CD4-positive, alpha-beta T cell treated with Interferon gamma for 1 hour (primary cell): ENCODE measurements at places on chromosomes 2 and 18.

GRCh38 chr18:54052732-54053429 lies 171.6 kb downstream of the MBD2 start:
- no peak for DNase-seq

- peak; percentile 3 for DNase-seq
Measured at GRCh38 chr2:104378853-104379374, 475.0 kb upstream of the POU3F3 start.

DNA sequence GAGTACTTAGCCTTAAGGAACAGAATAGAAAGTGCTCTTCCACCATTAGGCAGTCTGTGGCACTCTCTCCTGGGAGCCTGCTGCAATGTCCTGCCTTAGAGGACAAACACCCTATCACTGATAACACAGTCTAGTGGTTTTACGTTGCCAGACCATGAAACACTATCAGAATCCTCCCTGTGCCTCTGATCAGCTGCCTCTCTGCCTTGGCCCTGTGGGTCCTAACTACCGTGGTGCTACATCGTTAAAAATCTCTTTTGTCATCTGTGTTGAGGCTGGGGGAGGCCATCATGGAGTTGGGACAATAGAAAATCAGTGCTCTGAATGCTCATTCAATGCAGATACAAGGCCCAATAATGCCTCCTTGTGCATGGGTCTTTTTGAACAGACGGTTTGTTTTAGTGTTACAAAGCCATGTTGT lies 11.9 kb upstream of the APCDD1 start:
- no peak for DNase-seq

GRCh38 chr2:143906850-143907249 lies 613.1 kb downstream of the ZEB2 start:
- no peak for DNase-seq

- DNase-seq, result no peak
Measured at GRCh38 chr2:47359375-47359868, 43.5 kb upstream of the MSH2 start.

DNA sequence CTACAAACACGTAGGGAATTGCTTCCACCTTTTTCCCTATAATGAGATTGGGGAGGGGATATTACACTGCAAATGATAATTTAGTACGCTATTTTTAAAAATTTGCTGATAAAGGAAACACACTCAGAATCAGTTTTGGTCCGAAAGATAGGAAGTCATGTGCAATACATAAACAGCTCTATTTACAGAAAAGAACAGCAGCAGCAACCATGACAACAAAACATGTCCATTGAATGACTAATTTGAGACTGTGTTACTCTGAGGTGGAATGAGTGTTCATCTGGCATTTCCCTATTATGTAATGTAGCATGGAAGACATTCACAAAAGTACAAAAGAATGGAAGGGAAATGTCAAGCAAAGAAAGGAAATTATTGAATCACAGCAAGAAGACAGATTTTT lies 337.2 kb downstream of the NBAS start:
- DNase-seq, result no peak

GRCh38 chr2:147511491-147511948 lies 333.3 kb upstream of the ACVR2A start:
- no peak for DNase-seq

GRCh38 chr2:187372213-187372612 lies 75.8 kb downstream of the CALCRL start:
- no peak for DNase-seq

DNA sequence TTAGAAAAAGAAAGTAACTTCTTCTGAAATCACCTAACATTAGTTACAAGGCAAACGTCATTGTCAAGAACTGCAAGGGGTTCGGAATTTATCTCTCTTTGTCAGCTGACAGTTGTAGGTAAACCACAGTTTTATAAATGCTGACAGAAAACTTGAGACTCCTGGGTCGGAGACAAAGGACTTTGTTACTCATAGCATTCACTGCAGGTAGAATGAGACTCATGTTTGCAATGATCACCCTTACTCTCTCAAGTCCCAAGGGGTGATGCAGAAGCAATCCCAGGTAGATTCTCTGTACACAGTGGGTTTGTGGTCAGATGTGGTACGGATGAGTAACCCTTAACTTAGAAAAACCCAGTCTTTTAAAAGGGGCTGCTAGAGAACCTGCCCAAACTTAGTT lies 757.8 kb downstream of the TRIB2 start:
- no peak for DNase-seq

DNA sequence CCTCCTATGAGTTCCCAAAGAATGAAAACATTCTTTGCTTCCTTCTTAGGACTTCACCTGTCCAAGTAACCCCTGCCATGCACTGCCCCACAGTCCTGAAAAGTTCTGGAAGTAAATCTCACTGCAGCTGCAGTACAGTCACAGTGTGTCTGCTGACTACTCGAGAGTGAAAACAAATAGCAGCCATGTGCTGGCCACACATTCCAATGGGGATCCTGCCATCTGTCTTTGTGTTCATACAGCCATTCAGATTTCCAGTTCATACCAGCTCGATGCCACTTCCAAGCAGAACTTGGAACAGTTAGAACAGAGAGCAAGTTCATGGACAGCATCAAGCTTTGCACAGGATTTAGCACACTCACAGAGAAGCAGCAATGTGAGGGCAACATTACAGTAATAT lies 629.9 kb upstream of the ACVR2A start:
- no peak for DNase-seq

DNA sequence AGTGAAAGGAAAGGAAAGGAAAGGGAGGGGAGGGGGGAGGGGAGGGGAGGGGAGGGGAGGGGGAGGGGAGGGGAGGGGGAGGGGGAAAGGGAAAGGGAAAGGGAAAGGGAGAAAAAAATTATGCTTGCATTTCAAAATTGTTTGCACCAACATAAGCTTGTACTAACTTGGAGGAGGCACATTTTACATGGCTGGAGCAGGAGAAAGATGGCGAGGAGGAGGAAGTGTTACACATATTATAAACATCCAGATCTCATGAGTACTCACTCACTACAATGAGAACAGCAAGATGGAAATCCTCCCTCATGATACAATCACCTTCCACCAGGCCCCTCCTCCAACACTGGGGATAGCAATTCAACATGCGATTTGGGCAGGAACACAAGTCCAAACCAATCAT lies 660.2 kb upstream of the CDH2 start:
- no peak for DNase-seq

GRCh38 chr2:10537522-10538199 lies 89.5 kb upstream of the ODC1 start:
- no peak for DNase-seq

GRCh38 chr2:174697255-174697654 lies 67.0 kb downstream of the CHRNA1 start:
- DNase-seq, result peak; percentile 50

DNA sequence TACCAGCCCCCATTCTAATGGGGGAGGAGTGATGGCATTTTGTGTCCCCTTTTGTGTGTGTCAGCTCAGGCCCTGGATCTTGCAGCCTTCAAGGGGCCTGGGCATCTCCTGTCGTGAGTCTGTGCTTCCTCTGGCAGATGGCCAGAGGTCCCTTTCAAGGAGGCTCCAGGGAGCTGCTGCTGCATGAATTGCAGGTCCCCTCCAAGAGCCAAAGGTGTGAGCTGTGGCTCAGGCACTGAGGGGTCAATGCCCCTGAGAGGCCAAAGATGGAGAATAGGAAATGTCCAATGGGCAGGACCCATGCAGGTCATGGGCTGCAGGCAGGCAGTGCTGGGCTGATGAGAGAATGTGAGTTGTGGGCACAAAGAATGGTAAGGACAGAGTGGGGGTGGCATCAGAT lies 10.4 kb downstream of the MAB21L4 start:
- DNase-seq, result no peak

- no peak for DNase-seq
Measured at GRCh38 chr18:25979369-25980040, 110.9 kb downstream of the SS18 start.

- no peak for DNase-seq
Measured at GRCh38 chr2:181198183-181198864, 217.9 kb downstream of the UBE2E3 start.

DNA sequence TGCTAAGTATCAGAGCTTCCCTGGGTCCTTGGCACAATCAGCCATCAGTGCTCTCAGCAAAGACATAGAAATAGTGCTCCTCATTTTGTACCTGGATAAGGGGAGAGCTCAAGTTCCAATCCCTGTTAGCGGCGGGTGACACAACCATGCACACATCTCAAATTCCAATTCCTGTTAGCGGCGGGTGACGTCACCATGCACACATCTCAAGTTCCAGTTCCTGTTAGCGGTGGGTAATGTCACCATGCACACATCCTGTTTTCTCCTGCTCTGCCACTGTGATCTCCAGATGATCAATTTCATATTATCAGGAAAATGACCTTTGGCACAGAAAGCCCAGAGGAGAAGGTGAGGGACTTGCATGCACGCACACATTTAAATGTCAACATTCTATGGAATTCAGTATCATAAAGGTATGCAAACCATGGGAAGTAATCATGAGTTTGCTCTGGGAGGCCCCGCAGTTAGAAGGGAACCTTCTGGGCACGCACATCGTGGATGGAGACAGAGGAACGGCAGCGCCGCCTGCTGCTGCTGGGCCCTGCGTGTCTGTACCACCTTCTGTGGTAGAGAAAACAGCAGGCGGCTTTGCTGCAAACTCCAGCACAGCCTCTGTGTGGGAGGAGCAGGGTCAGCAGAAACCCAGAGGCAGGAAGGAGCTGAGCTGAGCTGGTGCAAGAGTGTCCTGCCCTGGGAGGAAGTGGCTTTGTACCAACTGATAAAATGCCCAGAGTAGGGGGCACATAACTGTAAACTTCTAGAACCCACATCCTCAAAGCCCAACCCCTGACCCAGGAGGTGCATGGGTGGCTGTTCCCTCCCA lies 77.8 kb downstream of the MBP start:
- DNase-seq, result peak; percentile 81

GRCh38 chr2:168896783-168897182 lies 4.3 kb upstream of the G6PC2 start:
- DNase-seq, result no peak

DNA sequence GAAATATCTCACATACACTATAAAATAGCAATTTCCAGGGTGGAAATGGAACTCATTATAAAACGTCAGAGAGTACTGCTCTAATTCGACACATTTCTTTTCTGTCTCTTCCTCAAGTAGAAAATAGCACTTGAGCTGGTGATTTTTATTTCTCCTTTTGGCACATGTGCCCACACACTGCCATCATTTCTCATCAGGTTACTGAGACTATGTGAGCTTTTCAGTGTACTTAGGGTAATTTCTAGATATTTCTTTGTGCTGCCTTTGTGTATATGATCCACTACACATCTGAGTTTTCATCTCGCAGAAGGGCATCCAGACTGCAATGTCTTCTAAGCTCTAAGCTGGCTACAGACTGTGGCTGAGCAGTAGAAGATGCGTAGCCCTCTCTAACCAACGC lies 62.1 kb upstream of the PGAP1 start:
- no peak for DNase-seq

DNA sequence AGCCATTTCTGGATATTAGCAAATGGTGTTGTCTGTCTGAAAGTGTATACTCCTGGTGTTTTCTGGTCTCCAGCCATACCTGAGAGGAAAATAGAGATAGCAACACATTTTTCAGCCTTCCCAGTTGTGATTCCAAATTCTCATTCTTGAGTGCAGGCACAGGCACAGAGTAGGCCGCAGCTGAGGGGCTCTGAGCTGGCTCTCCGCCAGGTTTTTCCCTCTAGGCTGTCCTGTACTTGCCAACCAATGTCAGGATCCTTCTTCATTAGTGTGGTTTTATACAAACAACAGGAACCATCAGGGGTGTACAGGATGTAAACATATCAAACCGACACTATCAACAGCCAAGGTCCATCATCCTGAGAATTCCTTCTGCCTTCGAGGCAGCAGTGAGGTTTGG lies 1733.6 kb upstream of the CELF4 start:
- DNase-seq, result no peak

DNA sequence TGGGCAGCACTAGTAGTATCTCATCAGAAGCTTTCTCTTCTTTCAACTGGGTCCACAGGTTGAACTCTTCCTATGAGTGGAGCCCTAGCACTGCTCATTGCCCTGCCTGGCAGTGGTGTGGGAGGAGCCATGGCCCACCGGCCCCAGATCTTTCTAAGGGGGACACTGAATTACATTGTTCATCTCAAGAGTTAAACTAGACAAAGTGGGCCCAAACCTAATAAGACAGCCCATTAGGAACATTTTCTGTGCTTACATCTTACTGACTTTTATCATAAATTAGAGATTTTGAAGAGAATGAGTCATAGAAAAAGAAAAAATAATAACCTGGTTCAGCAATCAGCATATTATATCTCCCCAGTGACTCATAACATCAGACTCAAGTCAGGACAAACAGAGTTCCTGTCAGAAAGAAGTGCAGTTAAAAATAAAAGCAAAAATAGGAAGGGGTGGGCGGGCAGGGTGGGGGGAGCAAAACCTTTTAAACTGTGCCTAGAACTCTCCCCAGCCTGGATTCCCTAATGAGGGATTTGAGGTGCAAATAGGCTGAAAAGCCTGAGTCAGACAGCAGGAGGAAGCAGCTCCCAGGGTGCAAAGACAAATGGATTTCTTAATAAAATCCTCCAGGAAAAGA lies 161.6 kb upstream of the TRIB2 start:
- no peak for DNase-seq

- DNase-seq, result no peak
Measured at GRCh38 chr2:79487399-79487798, 25.5 kb upstream of the CTNNA2 start.

- DNase-seq, result peak; percentile 5
Measured at GRCh38 chr2:176553685-176554100, 284.5 kb downstream of the MTX2 start.

GRCh38 chr2:226953206-226953605 lies 117.4 kb downstream of the RHBDD1 start:
- no peak for DNase-seq

DNA sequence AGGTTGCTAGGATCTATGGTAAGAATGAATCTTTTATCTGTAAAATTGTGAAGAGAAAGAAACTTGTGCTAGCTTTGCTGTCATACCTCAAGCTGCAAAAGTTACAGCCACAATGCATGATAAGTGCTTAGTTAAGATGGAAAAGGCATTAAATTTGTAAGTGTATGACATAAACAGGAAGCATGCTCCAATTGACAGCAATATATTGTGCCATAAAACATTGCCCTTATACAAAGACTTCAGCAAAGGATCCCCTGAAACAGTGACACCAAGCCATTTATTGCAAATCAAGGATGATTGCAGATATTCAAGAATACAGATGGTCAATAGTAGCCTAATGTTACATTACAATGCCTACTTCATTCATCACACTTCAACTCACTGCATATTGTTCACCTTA lies 283.1 kb downstream of the CPS1 start:
- DNase-seq, result no peak

DNA sequence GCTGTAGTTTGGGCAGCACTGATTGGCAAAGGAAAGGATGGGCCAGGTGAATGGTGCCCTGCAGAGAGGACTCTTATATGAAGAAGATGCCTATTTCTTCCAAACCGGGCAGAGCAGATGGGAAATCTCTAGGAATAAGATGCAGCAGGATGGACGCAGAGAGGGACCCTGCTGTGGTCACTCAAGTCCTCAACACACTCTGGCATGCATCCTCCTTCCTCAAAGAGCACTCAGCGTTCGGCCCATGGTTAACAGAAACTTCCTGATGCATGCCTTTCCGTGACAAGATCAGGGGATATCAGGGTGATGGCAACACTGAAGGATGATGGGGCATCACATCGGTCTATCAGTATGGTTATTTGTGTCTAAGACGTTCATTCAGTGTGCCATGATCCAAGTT lies 232.7 kb downstream of the TTC32 start:
- no peak for DNase-seq

GRCh38 chr18:2526329-2526728 lies 45.0 kb downstream of the METTL4 start:
- DNase-seq, result no peak
